ENCODE measurements at places on chromosomes 6 and 20.

DNA sequence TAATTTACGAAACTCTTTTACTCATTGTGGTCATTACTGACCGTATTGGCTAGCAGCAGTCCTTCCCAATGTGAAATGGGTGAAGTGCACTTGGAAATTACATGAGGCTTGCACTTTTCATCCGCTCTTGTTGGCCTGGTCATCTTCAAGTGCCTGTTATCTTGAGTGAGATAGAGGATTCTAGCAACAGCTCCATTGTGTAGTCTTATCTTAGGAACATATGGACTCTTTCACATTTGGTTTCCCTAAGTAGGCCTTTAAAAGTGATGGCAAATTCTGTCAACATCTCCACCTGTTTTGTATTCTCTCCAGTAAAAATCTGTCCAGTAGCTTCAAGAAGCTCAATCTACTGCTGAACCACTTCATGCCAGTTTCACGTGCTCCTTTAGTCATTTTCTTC is 114.8 kb upstream of the MARCKS start:
- H3K27me3 ChIP-seq = no peaks in the 10 kb centered on the region
- no peaks in the 10 kb centered on the region for H3K36me3 ChIP-seq
- no peak overlapping the region for H3K27ac ChIP-seq
- no peak overlapping the region for H3K4me3 ChIP-seq

DNA sequence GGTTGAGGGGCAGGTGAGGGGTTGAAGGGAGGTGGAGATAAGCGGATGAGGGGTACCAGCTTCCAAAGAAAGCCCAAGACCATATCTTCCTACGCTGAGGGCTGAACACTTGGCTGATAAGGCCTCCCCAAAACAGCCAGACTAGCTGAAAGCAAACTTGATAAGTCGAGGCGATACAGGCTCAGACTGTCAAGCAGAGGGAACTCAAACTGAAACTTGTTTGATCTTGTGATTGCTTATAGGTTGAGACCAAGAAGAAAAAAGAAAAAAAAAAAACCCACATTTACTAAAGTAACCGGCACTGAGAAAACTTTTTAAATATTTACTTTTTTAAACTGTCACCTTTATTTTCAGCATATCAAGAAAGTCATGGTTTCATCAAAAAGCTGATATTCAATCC is 73.6 kb downstream of the TRERF1 start:
- peak overlapping the region; percentile 85 for H3K27ac ChIP-seq
- H3K27me3 ChIP-seq = no peaks in the 10 kb centered on the region
- H3K36me3 ChIP-seq = peaks cover 9% of the 10 kb centered on the region
- peak; percentile 63 for DNase-seq

GRCh38 chr6:815348-815738 is 122.4 kb upstream of the EXOC2 start:
- H3K27me3 ChIP-seq = no peaks in the 10 kb centered on the region
- H3K36me3 ChIP-seq = no peaks in the 10 kb centered on the region
- DNase-seq = no peak
- no peak overlapping the region for H3K4me3 ChIP-seq

GRCh38 chr6:22132656-22133055 is 164.2 kb downstream of the PRL start:
- H3K27ac ChIP-seq = no peak overlapping the region
- H3K4me1 ChIP-seq = peaks cover 2% of the 10 kb centered on the region
- peaks cover 2% of the 10 kb centered on the region for H3K36me3 ChIP-seq
- no peak for DNase-seq

DNA sequence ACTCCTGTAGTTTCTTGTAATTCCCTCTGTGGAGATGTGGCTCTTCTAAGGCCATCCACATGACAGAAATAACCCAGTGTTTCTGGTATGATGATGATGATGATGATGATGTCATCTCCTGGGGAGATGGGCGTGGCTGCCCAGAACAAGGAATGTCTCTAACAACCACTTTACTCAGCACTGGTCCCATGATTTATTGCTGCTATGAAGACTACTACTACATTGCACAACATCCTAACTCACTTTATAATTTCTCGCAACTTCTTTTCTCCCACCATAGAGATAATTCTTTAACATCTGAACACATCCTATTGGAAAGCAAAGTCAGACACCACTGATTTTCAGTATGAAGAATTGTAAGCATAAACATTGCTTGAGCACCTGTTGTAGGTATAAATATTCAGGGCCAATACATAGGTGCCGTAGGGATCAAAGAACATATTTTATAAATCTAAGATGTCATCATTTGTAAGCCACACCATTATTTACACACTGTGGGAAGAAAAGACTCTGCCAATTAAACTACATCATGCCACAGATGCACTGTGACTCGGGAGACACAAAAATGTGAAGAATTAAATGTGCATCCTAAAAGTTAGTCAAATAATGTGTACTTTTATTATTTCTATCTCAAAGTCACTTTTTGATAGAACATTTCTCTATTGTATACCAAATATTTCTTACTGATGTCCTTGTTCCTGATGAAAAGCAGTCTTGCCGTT is 6.4 kb downstream of the TPMT start:
- H3K27ac ChIP-seq = no peak overlapping the region
- peaks cover 12% of the 10 kb centered on the region for H3K36me3 ChIP-seq
- H3K4me3 ChIP-seq = no peak overlapping the region
- H3K4me1 ChIP-seq = peaks cover 10% of the 10 kb centered on the region

GRCh38 chr6:169370054-169370453 is 116.4 kb upstream of the THBS2 start:
- no peak overlapping the region for H3K4me3 ChIP-seq
- H3K27me3 ChIP-seq = no peaks in the 10 kb centered on the region
- H3K4me1 ChIP-seq = no peaks in the 10 kb centered on the region
- DNase-seq = no peak
- no peaks in the 10 kb centered on the region for H3K36me3 ChIP-seq

- no peak overlapping the region for H3K4me3 ChIP-seq
- peaks cover 48% of the 10 kb centered on the region for H3K36me3 ChIP-seq
- no peak overlapping the region for H3K27ac ChIP-seq
- H3K27me3 ChIP-seq = no peaks in the 10 kb centered on the region
- no peaks in the 10 kb centered on the region for H3K4me1 ChIP-seq
Measured at GRCh38 chr20:47252879-47253307, 103.6 kb downstream of the ZMYND8 start.

- peaks cover 4% of the 10 kb centered on the region for H3K4me1 ChIP-seq
- DNase-seq = no peak
Measured at GRCh38 chr20:24332956-24333355, 136.5 kb upstream of the SYNDIG1 start.

DNA sequence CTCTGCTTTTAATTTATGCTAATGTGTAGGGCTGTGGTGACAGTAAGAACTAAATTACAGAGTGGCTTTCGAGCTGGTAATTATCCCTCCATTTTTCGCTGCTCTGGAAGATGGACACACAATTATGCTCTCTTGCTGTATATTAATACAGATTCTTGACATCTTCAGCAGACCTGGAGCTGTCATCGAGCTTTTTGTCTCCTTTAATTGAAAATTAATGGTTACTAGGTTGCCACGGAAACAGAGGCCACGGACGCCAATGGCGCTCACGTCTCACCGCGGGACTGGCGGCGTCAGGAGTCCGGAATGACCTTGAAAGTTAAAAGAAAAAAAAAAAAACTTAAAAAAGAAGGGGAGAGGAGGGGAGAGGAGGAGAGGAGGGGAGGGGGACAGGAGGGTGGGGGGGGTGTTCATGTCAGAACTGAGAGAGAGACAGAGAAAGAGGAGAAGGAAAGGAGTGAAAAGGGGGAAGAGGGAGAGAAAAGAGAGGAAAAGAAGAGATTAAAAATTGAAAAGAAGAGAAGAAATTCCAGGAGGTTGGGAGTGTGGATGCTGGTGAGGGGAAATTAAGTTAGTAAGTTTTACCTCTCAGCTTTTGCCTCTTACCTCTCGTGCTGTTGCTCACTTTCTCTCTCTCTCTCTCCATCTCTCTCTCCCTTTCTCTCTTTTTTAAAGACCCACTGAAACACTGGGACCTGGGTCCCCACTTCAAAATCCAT is 22.1 kb upstream of the FOXP4 start:
- DNase-seq = no peak
- no peak overlapping the region for H3K27ac ChIP-seq
- H3K4me3 ChIP-seq = no peak overlapping the region
- peaks cover 27% of the 10 kb centered on the region for H3K27me3 ChIP-seq
- no peaks in the 10 kb centered on the region for H3K4me1 ChIP-seq

DNA sequence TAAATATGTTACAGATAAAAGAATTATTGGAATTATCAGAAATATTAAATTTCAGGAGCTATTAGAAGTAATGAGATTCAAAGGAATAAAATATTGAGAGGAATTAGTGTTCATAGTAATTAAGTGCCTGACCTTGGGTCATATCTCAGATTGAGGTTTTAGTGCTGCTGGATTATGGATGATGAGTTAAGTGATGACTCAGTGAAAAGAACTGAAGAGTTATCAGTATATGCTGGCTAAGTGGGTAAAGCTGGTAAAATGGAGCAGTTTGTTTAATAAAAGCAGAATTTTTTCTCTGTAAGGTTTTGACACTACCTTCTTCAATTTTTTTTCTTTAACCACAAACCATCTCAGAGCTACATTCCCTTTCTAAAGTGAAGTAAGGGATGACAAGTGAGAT is 206.7 kb downstream of the MANEA start:
- no peak overlapping the region for H3K27ac ChIP-seq
- no peak for DNase-seq
- H3K36me3 ChIP-seq = no peaks in the 10 kb centered on the region
- peaks cover 4% of the 10 kb centered on the region for H3K4me1 ChIP-seq

- no peak for DNase-seq
- no peak overlapping the region for H3K4me3 ChIP-seq
- H3K4me1 ChIP-seq = no peaks in the 10 kb centered on the region
- peaks cover 8% of the 10 kb centered on the region for H3K27me3 ChIP-seq
Measured at GRCh38 chr6:43947860-43948259, 177.8 kb downstream of the VEGFA start.

DNA sequence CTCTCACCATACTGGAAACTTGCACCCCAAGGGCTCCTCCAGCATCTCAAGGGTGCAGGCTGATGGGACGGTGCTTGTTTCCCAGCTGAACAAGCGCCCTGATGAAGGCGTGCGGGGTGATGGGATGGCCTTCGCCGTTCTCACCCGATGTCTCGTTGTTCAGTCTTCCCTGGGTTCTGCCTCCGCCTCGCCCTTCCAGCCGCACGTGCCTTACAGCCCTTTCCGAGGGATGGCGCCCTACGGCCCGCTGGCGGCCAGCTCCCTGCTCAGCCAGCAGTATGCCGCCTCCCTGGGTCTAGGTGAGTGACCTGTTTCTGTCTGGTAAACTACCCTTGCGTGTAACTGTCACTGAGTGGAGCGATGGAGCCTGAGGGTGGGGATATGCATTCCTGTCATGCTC is 3.9 kb downstream of the LSM14B start:
- H3K27ac ChIP-seq = no peak overlapping the region
- peaks cover 20% of the 10 kb centered on the region for H3K4me1 ChIP-seq
- H3K27me3 ChIP-seq = no peaks in the 10 kb centered on the region
- H3K4me3 ChIP-seq = no peak overlapping the region
- DNase-seq = no peak

GRCh38 chr6:53066077-53066417 is 843 bp downstream of the FBXO9 start:
- H3K4me3 ChIP-seq = peak overlapping the region; percentile 96
- DNase-seq = peak; percentile 36
- peak overlapping the region; percentile 80 for H3K27ac ChIP-seq
- H3K27me3 ChIP-seq = no peaks in the 10 kb centered on the region
- H3K36me3 ChIP-seq = peaks cover 4% of the 10 kb centered on the region
- peaks cover 35% of the 10 kb centered on the region for H3K4me1 ChIP-seq

DNA sequence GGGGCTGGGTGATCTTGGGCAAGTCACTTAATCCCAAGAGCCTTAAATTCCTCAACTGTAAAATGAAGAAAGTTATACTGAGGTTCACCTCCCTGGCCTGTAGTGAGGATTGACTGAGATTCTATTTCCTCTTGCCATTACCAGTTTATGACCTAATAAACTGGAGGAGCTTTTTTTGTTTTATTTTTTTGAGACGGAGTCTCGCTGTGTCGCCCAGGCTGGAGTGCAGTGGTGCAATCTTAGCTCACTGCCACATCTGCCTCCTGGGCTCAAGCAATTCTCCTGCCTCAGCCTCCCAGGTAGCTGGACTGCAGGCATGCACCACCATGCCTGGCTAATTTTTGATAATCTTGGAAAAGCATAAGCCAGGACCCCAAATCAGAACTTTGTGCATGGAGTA is 161.4 kb upstream of the SNX9 start:
- no peak for DNase-seq
- H3K4me3 ChIP-seq = no peak overlapping the region
- H3K4me1 ChIP-seq = peaks cover 3% of the 10 kb centered on the region
- no peak overlapping the region for H3K27ac ChIP-seq
- peaks cover 9% of the 10 kb centered on the region for H3K27me3 ChIP-seq
- no peaks in the 10 kb centered on the region for H3K36me3 ChIP-seq

- H3K4me1 ChIP-seq = no peaks in the 10 kb centered on the region
- peaks cover under 1% of the 10 kb centered on the region for H3K27me3 ChIP-seq
- no peak for DNase-seq
- no peaks in the 10 kb centered on the region for H3K36me3 ChIP-seq
- H3K27ac ChIP-seq = no peak overlapping the region
Measured at GRCh38 chr20:62359491-62360121, 7.5 kb downstream of the LAMA5 start.

- peaks cover 36% of the 10 kb centered on the region for H3K4me1 ChIP-seq
- H3K36me3 ChIP-seq = peaks cover 3% of the 10 kb centered on the region
- peak overlapping the region; percentile 59 for H3K4me3 ChIP-seq
Measured at GRCh38 chr6:90444160-90444714, 142.6 kb downstream of the MAP3K7 start.

- H3K4me3 ChIP-seq = no peak overlapping the region
- DNase-seq = no peak
- no peaks in the 10 kb centered on the region for H3K4me1 ChIP-seq
- no peak overlapping the region for H3K27ac ChIP-seq
- H3K36me3 ChIP-seq = no peaks in the 10 kb centered on the region
- H3K27me3 ChIP-seq = no peaks in the 10 kb centered on the region
Measured at GRCh38 chr6:145530454-145530853, 204.9 kb downstream of the EPM2A start.

DNA sequence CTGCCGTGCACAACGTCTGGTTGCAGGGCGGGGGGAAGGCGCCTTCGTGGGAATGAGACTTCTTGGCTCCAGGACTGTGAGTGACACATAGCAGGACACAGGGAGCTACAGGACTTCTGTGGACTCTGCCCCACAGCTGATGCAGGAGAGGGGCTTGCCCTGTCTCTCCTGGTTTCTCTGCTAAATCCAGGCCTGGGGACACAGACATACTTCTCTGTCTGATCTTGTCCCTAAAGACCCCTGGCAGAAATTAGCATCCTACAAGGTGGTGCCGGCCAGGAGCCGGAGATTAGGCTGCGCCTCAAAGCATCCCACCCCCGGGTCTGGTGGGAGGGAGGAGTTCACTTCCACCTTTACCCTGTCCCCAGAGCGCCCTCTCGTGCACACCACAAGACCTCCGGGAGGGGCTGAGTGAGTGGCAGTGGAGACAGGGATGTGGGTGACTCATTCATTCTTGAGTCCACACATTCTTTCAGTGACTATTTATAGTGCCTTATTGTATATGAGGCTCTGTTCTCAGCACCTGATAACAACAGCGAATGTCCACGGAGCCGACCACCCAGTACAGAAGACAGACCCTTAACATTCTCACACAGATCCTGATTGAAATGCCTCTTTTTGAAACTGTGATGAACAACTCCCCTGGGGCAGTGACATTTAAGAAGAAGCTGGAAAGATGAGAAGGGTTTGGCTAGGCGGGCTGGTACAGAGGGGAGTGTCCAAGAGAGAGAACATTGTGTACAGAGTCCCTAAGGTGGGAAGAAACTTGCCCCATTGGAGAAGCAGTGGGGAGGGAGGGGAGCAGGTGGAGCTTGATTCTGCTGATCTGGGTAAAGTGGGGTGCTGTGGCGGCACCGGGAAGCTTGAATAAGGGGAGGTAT is 39.0 kb downstream of the GMPR start:
- peaks cover 2% of the 10 kb centered on the region for H3K27me3 ChIP-seq
- no peak overlapping the region for H3K27ac ChIP-seq
- peak; percentile 44 for DNase-seq
- H3K36me3 ChIP-seq = no peaks in the 10 kb centered on the region
- peaks cover 2% of the 10 kb centered on the region for H3K4me1 ChIP-seq
- no peak overlapping the region for H3K4me3 ChIP-seq
